ENCODE measurements at places on chromosomes 1 and 21. TPM values are rescaled to one million over a fixed set of nuclear protein-coding genes. Genes with fewer than 3 reads are reported as not detected.

- H3K27ac ChIP-seq: no peak overlapping the region
- no peaks in the 10 kb centered on the region for H3K4me1 ChIP-seq
- H3K27me3 ChIP-seq: no peaks in the 10 kb centered on the region
- DNase-seq: no peak
- no peaks in the 10 kb centered on the region for H3K36me3 ChIP-seq
Observed at GRCh38 chr21:38643404-38644023, 145.2 kb upstream of the ERG start.

The TRIM67 gene
- not detected for total RNA-seq

DNA sequence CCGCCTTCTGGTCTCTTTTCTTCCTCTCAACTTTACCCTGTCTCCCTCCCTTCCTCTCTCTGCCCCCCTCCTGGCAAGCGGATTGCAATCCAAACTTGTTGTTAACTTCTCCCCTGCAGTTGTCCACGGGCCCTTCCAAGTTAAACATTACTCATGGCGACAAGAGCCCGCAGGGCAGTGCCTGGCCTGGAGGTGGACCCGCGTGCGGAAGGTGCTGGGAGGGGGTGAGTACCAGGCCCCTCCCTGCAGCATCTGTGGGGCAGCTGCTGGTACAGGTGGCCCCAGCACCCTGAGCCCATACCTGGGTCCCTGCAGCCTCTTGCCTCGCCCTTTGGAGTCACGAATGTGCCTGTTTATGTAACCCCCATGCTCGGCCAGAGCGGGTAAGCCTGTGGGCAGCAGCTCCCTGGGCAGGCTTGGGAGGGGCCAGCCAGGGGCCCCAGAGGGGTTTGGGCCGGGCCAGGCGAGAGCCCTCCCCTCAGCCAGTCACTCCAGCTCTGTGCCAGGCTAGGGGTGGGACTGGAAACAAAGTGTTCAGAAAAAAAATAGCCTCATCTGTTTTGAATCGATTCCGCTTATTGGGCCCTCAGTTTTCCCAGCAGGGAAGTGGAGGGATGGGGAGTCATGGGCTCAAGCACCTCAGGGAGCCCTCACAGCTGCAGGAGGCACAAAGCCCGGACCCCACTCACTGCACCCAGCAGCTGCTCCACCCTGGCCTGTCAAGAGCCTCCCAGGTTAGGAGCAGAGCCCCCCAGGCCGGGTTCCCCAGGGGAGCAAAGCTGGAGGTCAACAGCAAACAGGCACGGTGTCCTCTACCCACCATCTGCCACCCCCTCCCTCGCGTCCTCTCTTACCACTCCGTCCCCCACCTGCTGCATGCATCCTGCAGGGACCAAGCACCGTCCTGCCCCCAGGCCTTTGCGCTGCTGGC, 14.0 kb upstream of the FAAP20 start:
- peak; percentile 83 for DNase-seq
- peak overlapping the region; percentile 94 for H3K27ac ChIP-seq
- H3K36me3 ChIP-seq: no peaks in the 10 kb centered on the region
- no peak overlapping the region for H3K4me3 ChIP-seq
- H3K27me3 ChIP-seq: no peaks in the 10 kb centered on the region

DNA sequence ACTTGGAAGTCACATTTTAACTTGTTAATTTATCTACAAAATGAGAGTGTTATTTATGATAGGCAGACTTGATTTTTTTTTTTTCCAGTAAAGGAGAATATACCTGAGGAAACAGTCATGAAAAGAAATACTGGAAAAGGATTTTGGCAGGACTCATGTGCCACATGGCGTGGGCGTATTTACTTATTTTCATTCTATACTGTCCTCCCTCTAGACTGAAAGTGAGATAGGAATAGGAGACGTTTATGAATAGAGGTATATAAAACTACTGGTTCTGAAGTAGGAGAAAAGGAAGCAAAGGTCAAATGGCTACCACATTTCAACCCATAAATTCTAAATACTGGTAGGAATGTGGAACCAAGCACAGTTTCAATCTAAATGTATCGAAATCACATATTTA, 94.8 kb upstream of the MPC2 start:
- no peak overlapping the region for H3K4me3 ChIP-seq
- no peaks in the 10 kb centered on the region for H3K36me3 ChIP-seq
- DNase-seq: no peak
- no peak overlapping the region for H3K27ac ChIP-seq

The SLAMF7 gene
- 0.83 TPM for total RNA-seq

- H3K36me3 ChIP-seq: no peaks in the 10 kb centered on the region
- H3K4me1 ChIP-seq: no peaks in the 10 kb centered on the region
- no peak overlapping the region for H3K27ac ChIP-seq
- peaks cover 4% of the 10 kb centered on the region for H3K27me3 ChIP-seq
- no peak for DNase-seq
Observed at GRCh38 chr21:42413500-42413899, 9.8 kb downstream of the UBASH3A start.

The HENMT1 gene
- total RNA-seq: 2.9 TPM

The SAMD11 gene
- 4.6 TPM for total RNA-seq

DNA sequence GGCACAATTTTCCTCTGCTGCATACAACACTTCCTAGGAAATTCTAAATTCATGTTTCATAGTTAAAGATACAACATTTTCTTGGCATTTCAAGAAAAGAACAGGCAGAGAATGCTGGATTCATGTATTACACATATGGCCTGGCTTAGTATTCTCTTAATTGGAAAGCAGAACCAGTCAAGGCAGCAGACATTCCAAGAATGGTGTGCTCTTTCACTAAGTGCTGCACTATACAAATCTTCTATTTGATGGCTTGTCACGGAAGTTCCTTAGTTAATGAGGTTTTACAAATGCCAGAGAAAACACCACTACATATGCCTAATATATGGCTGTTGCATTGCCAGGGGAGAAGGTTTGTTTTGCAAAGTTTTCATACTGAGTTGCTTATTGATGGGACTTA, 80.8 kb upstream of the DYNLT5 start:
- H3K36me3 ChIP-seq: no peaks in the 10 kb centered on the region
- DNase-seq: no peak
- H3K4me1 ChIP-seq: peaks cover 3% of the 10 kb centered on the region
- no peak overlapping the region for H3K27ac ChIP-seq
- H3K4me3 ChIP-seq: no peak overlapping the region

GRCh38 chr1:152954436-152954835, 7.4 kb downstream of the SPRR5 start:
- H3K27ac ChIP-seq: no peak overlapping the region
- H3K27me3 ChIP-seq: no peaks in the 10 kb centered on the region
- no peaks in the 10 kb centered on the region for H3K36me3 ChIP-seq
- no peak for DNase-seq
- H3K4me1 ChIP-seq: no peaks in the 10 kb centered on the region

DNA sequence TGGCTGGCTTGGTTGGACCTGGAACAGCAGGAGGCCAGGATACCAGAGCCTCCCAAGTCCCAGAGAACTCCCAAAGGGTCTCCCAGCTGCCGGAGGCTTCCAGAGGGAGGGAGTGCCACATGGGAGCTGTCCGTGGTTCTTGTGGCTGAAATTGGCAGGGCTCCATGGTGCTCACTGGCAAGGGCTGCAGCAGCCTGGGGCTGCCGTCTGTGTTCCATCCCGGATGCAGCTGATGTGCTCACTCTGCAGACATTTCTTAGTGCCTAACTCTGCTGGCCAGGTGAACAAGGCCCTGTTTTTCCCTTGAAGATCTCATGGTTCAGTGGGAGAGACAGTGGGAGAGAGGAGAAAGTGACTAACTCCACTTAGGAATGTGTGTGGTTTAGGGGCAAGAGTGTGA, 261.1 kb downstream of the CAMTA1 start:
- no peaks in the 10 kb centered on the region for H3K4me1 ChIP-seq
- no peak for DNase-seq
- no peak overlapping the region for H3K4me3 ChIP-seq
- H3K27ac ChIP-seq: no peak overlapping the region
- peaks cover 35% of the 10 kb centered on the region for H3K27me3 ChIP-seq

GRCh38 chr1:22731924-22732720, 21.5 kb downstream of the EPHB2 start:
- no peaks in the 10 kb centered on the region for H3K27me3 ChIP-seq
- H3K27ac ChIP-seq: no peak overlapping the region
- no peaks in the 10 kb centered on the region for H3K36me3 ChIP-seq
- no peak overlapping the region for H3K4me3 ChIP-seq

GRCh38 chr1:38186566-38186965, 140.0 kb upstream of the POU3F1 start:
- DNase-seq: no peak
- H3K36me3 ChIP-seq: no peaks in the 10 kb centered on the region
- no peaks in the 10 kb centered on the region for H3K27me3 ChIP-seq
- no peak overlapping the region for H3K4me3 ChIP-seq
- H3K27ac ChIP-seq: no peak overlapping the region

The ZNF124 gene
- total RNA-seq: 122 TPM

DNA sequence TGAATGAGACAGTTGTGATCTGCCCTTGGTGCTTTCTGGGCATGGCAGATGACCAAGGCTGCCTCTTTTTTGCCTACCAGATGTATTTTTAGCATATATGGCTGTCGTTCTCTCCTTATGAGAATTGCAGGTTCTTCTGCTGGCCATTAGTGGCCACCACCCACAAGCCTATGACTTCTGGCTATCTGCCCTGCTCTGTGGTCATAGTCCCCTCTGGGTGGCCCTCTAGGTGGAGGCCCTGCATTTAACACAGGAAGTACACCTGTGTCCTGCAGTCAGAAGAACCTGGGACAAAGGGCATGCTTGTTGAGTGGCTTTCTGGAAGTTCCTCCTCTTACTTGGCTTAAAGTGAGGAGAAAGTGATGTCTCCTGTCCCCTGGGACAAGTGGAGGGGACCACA, 6.5 kb downstream of the FCAMR start:
- no peaks in the 10 kb centered on the region for H3K36me3 ChIP-seq
- H3K4me1 ChIP-seq: no peaks in the 10 kb centered on the region
- DNase-seq: no peak

The SNIP1 gene
- total RNA-seq: 12.1 TPM

DNA sequence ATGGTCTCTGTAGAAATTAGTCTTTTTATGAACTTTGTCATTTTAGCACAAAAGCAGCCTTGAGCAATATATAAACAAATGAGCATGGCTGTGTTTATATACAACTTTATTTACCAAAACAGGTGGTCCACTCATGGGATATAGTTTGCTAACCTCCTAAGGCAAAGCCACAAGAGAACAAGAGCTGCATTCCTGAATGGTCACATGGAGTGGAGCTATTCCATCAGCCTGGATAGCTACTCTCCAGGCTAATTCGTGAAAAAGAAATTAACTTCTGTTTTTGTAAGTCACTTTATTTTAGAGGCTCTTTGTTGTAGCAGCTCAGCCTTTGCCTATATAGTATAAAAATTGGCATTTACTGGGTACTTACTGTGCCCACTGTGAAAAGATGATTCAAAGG, 163.3 kb upstream of the FAM78B start:
- no peak for DNase-seq
- no peak overlapping the region for H3K27ac ChIP-seq
- no peaks in the 10 kb centered on the region for H3K36me3 ChIP-seq
- H3K4me1 ChIP-seq: no peaks in the 10 kb centered on the region

DNA sequence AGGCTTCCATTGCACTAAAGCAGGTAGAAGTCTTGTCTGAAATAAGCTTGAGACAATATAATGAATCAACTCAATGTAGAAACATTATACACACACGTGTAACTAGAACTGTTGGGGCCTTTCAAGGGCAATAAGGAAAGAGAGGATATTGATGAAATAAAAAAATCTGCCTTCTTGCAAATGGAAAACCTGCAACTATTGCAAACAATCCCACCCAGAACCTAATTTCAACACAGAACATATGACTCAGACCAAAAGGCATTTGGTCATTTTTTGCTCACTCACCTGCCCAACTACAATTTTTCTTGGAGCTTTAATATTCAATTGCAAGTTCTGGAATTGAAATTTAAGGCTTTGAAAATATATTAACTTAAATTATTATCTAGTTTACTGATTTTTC, 900.1 kb downstream of the TTLL7 start:
- no peaks in the 10 kb centered on the region for H3K27me3 ChIP-seq
- H3K4me1 ChIP-seq: peaks cover 6% of the 10 kb centered on the region
- no peak overlapping the region for H3K4me3 ChIP-seq
- H3K36me3 ChIP-seq: no peaks in the 10 kb centered on the region

The FAM151A gene
- total RNA-seq: not detected

GRCh38 chr1:228646717-228647522, 88.4 kb upstream of the RHOU start:
- DNase-seq: no peak
- H3K27me3 ChIP-seq: peaks cover 54% of the 10 kb centered on the region
- no peaks in the 10 kb centered on the region for H3K36me3 ChIP-seq
- peaks cover 20% of the 10 kb centered on the region for H3K4me1 ChIP-seq

The PRDM16 gene
- 1.1 TPM for total RNA-seq

DNA sequence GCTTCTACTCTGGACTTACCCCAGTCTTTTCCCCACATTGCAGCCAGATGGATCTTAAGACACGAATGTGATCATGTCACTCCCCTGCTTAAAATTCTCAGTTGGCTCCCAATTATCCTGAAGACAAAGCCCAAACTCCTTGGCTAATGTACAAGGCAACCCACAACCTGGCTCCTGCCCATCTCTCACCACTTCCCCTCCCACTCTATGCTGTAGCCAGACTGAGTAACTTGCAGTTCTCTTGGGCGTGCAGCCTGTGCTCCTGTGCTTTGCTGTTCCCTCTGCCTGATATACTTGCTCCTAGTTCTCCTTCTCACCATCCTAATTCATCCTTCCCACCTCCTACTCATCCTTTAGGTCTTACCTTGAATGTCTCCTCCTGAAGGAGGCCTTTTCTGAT, 56.2 kb downstream of the LGR6 start:
- H3K27ac ChIP-seq: no peak overlapping the region
- no peaks in the 10 kb centered on the region for H3K4me1 ChIP-seq
- H3K4me3 ChIP-seq: no peak overlapping the region
- peaks cover 5% of the 10 kb centered on the region for H3K27me3 ChIP-seq

DNA sequence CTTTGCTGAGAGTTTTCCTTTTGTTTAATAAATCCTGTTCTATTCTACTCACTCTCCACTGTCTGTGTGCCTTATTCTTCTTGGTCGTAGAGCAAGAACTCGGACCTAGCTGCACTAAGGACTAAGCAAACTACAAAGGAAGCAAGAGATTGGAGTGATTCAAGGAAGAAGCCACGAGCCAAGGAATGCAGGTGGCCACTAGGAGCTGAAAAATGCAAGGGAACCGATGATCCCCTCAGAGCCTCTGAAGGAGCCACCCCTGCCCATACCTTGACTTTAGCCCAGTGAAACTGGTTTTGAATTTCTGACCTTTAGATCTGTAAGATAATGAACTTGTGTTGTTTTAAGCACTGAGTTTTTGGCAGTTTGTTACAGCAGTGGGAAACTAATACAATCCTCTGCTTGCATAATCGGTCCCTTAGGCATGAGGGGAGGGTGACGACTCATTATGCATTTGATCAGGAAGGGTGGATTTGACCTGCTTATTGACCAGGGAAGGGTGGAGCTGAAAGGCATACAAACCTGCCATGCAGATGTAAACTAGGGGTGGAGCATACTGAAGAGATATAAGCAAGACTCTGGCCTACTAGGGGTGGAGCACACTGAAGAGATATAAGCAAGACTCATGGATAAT, 6.2 kb upstream of the CA6 start:
- H3K4me1 ChIP-seq: no peaks in the 10 kb centered on the region
- no peak overlapping the region for H3K4me3 ChIP-seq
- DNase-seq: no peak
- no peaks in the 10 kb centered on the region for H3K36me3 ChIP-seq
- H3K27me3 ChIP-seq: no peaks in the 10 kb centered on the region

The CD34 gene
- 15.9 TPM for total RNA-seq

GRCh38 chr1:41474490-41475271, 9.8 kb downstream of the EDN2 start:
- H3K27me3 ChIP-seq: no peaks in the 10 kb centered on the region
- H3K4me3 ChIP-seq: no peak overlapping the region
- peak overlapping the region; percentile 85 for H3K27ac ChIP-seq
- H3K4me1 ChIP-seq: peaks cover 43% of the 10 kb centered on the region
- DNase-seq: peak; percentile 89
- H3K36me3 ChIP-seq: no peaks in the 10 kb centered on the region

GRCh38 chr1:78483903-78484302, 6.9 kb upstream of the PTGFR start:
- DNase-seq: no peak
- no peaks in the 10 kb centered on the region for H3K4me1 ChIP-seq
- no peaks in the 10 kb centered on the region for H3K36me3 ChIP-seq
- no peak overlapping the region for H3K4me3 ChIP-seq
- no peak overlapping the region for H3K27ac ChIP-seq

Measured in sigmoid colon (tissue), 7 donors.